ENCODE measurements at places on chromosomes 11 and 22.

DNA sequence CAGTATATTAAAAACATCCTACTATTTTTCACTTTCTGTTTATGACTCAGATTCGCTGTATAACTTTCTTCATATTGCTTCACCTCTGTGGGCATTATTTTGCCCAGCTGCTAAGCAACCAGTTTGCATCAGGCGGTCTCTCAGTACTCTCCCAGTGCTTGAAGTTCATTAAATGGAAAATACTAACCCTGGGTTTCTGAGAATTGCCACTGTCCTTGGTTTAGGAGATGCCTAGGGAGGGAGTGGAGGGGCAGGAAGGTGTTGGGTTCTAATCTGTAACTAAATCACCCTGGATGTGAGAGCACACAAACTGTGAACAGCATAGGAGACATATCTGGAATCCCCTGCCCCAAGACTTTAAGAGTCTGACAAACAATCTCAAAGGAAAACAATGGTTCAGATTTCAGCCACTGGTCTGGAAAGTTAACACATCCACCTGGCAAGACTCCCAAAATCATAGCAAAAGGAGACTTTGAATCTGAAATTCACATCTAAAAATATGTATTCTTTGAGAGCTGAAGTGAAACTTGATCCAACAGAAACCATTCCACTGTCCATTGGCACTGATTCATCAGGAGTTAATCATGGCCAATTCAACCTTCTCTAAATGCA, 540.0 kb downstream of the SOX6 start:
- DNase-seq: no peak

- peak; percentile 52 for DNase-seq
Observed at GRCh38 chr11:130315354-130315970, 745 bp upstream of the ZBTB44 start.

DNA sequence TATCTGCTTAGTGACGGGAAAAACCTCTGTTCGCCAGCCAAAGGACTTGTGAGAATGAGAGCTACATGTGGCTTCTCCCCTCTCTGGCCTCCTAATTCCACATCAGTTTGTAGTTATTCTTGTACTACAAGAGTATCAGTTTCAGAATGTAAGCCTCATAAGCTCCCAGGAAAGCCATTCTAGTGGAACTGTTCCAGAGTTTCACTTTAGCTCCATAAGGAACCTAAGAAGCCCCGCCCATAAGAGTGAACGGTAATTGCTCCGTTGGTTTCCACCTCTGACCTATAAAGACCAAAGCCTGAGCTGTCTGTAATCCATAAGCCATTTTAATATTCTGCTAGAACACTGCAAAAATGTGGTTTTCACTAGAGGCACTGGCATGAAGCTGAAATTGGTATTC, 53.0 kb downstream of the SIK3 start:
- no peak for DNase-seq

GRCh38 chr11:111301004-111301841, 2.9 kb downstream of the POU2AF3 start:
- no peak for DNase-seq

- DNase-seq: no peak
Observed at GRCh38 chr11:9609841-9610240, 36.4 kb downstream of the WEE1 start.

- DNase-seq: no peak
Observed at GRCh38 chr11:134038897-134039470, 29.9 kb upstream of the JAM3 start.

GRCh38 chr22:20203142-20203551, 52.3 kb upstream of the CCDC188 start:
- no peak for DNase-seq

- DNase-seq: no peak
Observed at GRCh38 chr22:48337957-48338792, 1489.5 kb downstream of the BRD1 start.

DNA sequence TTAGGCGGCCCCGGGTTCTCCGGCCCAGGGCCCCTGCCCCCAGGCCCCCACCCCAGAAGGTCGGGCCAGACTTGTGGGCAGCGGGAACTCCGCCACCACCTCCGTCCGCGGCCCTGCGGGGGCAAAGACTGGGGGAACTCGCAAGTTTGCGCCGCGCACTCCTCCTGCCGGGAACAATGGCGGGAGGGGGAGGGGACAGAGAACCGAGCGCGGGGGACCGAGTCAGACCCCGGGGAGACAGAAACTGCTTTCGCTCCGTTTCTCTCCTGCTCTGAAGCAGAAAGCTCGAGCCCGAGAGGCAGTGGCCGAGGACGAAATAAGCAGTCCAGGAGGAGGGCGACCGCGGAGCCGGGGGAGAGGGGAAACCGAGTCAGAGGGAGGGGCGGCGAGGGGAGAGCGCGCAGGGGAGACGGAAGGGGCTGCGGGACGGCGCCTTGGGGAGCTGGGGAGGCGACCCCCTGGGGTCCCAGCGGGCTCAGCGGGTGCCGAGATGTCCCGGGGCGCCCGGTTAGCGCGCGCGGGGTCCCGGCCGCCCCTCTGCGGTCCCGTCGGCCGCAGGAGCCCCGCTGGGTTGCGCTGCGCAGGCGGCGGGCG, 555 bp downstream of the TP53I11 start:
- peak; percentile 58 for DNase-seq

- no peak for DNase-seq
Observed at GRCh38 chr11:69530278-69531070, 49.0 kb downstream of the LINC01488 start.

- DNase-seq: no peak
Observed at GRCh38 chr11:125910226-125910849, 6.0 kb downstream of the DDX25 start.

GRCh38 chr11:13721760-13722159, 53.3 kb downstream of the FAR1 start:
- no peak for DNase-seq

GRCh38 chr22:19997561-19998231, 18.9 kb downstream of the ARVCF start:
- DNase-seq: no peak

GRCh38 chr22:26660961-26661578, 3.7 kb downstream of the MIAT start:
- no peak for DNase-seq

- no peak for DNase-seq
Observed at GRCh38 chr11:107372439-107372838, 85.2 kb downstream of the CWF19L2 start.

DNA sequence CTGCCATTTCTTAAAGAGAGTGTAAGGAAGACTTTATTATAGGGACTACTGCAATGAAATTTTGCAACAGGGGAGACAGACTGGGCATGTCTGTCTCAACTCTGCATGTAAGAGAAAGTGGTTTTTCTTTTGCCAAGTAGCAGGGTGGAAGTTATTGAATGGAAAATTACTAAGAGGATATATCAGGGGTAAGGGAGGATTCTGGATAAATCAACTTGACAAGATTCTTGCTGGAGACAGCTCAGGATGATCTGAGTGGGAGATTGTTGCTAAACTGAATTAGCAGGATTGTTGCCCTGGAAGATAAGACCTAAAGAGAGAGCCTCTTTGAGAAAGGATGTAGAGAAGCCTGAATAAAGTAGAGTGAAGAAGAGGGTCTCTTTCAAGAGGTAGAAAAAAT, 145.8 kb downstream of the LUZP2 start:
- no peak for DNase-seq

GRCh38 chr11:122310766-122311165, 194.8 kb upstream of the BLID start:
- DNase-seq: no peak

- peak; percentile 82 for DNase-seq
Observed at GRCh38 chr22:44620129-44620840, 81.7 kb upstream of the PRR5 start.

GRCh38 chr11:17813391-17814059, 78.9 kb downstream of the KCNC1 start:
- DNase-seq: no peak
